ENCODE measurements at places on chromosomes 7 and 10.

DNA sequence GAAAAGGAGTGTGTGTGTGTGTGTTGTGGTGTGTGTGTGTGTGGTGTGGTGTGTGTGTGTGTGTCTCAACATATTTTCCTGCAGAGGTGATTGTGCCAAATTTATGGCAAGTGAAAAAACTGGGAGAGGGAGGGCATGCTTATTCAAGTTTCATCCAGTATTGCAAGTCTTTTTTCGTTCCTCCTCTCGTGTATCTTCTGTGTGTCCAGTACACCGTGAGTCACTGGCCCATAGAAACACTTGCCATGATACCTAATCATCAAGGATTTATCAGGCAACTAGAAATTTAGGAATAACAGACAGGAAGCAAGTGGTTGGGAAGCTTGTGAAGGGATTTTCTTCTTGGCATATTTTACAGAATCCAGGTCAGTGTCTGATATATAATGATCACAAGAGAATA, 820.5 kb downstream of the GATA3 start:
- DNase-seq = no peak
- H3K36me3 ChIP-seq = no peaks in the 10 kb centered on the region
- no peak overlapping the region for H3K4me3 ChIP-seq
- H3K27ac ChIP-seq = no peak overlapping the region
- H3K27me3 ChIP-seq = no peaks in the 10 kb centered on the region

DNA sequence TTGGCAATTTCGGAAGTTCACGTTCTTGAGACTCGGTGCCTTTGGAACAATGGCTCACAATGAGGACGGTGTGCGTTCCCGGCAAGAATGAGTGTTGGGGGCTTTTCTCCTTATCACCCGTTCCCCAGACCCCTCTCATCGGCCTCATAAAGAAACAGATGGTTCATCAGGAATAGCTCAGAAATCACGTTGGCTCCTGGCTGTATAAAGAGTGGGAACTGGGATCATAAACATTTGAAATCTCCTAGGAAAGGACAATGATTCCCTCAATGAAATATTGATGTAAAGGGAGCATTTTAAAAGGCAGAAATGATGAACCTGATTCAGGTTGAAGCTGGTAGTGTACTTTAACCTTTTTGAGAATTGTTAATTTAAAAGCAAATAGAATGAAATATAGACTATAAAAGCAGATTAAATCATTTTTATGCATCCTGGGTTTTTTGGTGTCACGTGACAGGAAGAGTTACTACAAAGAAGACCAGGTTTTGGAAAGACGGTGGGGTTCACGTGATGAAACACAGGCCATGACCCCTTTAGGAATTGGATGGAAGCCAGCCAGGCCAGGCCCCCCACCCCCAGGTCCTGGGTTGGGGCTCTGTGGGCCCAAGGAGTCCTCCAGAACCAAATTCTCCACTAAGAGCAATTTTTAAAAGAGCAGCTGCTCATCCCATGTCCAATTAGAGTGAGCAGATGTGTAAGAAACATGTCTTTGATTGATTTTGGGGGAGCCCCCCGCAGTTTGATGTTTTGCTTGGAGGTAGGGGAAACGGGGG, 63.0 kb downstream of the CUX1 start:
- H3K4me3 ChIP-seq = no peak overlapping the region
- no peaks in the 10 kb centered on the region for H3K36me3 ChIP-seq
- DNase-seq = no peak
- H3K27me3 ChIP-seq = no peaks in the 10 kb centered on the region

- peaks cover 6% of the 10 kb centered on the region for H3K27me3 ChIP-seq
- H3K4me1 ChIP-seq = peaks cover 4% of the 10 kb centered on the region
- H3K36me3 ChIP-seq = no peaks in the 10 kb centered on the region
- no peak overlapping the region for H3K27ac ChIP-seq
Measured at GRCh38 chr7:152924238-152924637, 164.7 kb downstream of the ACTR3B start.

- no peaks in the 10 kb centered on the region for H3K36me3 ChIP-seq
- no peaks in the 10 kb centered on the region for H3K27me3 ChIP-seq
- H3K27ac ChIP-seq = no peak overlapping the region
- H3K4me3 ChIP-seq = no peak overlapping the region
Measured at GRCh38 chr10:126170371-126170770, 217.9 kb downstream of the ADAM12 start.

- H3K27ac ChIP-seq = no peak overlapping the region
Measured at GRCh38 chr7:32539919-32540531, 44.7 kb downstream of the AVL9 start.

DNA sequence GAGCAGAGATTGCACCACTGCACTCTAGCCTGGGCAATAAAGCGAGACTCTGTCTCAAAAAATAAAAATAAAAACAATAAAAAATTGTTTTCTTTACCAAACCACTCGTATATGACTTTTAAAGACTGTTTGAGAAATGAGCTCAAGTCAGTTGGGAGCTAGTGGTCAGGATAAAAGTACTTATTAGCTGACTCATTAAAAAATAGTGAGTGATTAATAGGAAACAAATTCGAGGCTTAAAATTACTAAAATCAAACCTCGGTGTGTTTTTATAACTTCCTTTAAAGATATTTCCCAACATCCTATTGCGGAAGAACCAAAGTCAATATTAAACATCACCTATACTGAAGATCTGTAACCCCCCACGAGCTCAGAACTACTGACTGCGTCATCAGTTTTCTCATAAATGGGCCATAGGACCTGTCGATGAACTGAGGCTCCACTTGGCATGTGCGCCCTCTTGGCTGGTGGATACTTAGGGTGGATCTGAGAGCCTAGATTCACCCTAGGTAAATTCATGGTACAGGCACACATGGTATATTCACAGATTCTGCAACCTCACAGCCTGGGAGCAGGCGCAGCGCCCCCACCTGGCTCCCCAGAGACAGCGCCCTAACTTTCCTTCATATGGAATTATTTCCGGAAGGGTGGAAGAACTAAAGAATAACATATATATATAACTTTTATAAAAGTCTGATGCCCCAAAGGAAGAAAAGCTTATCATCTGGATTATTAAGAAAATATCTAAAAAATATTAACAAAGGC, 9.2 kb downstream of the MKI67 start:
- peaks cover 34% of the 10 kb centered on the region for H3K36me3 ChIP-seq
- H3K4me1 ChIP-seq = no peaks in the 10 kb centered on the region
- no peak overlapping the region for H3K27ac ChIP-seq
- DNase-seq = no peak
- H3K4me3 ChIP-seq = no peak overlapping the region

GRCh38 chr7:29435167-29435566, 128.5 kb upstream of the PRR15 start:
- no peak overlapping the region for H3K27ac ChIP-seq
- DNase-seq = no peak
- no peak overlapping the region for H3K4me3 ChIP-seq
- H3K27me3 ChIP-seq = no peaks in the 10 kb centered on the region

DNA sequence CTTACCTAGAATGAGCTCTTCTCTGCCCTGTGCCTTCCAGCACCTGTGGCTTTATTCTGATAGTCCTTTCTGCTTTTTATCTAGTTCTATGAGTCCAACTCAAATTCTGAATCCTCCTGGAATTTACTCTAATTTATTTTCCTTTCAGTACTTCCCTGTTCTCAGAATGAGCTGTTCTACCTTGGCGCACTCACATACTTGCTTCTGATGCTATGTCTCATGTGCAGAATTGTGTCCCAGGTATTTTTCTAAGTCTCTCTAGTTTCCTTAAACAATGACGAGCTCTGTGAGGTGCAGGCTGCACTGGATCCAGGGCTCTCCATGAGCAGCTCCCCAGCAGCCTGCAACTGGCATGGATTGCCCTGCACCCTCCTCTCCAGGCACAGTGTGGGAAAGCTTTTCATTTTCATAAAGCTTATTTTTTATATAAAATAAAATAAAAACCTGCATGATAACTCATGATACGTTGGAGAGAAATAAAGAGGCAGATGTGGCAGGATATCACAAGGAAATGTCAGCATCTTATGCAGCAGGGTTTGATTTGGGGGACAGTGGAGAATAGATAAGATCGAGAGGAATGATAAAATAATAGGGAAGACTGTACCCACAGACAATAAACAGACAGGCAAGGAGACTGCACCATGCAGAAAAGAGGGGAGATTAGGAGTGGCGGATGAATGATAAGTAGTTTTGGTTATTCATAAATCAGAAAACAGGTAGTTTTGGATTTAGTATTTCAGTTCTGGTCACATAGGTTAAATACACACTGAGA, 258.2 kb upstream of the POM121L12 start:
- no peaks in the 10 kb centered on the region for H3K4me1 ChIP-seq
- no peaks in the 10 kb centered on the region for H3K36me3 ChIP-seq
- H3K27me3 ChIP-seq = no peaks in the 10 kb centered on the region
- no peak for DNase-seq

DNA sequence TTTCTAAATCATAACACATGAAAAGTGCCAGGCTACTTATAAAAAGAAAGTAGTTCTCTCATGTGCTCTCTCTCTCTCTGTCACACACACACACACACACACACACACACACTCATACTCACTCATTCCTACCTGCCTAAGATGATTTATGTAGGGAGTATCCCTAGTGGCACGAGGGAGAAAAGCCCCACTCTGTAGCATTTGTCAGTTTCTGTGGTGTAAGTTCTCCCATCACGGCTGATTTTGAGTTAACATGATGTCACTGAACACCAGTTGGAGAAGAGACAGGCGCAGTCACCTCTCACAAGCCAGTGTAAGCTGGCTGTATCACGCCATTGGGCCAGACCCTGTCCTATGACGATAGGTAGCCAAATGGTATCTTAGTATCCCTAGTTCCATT, 395.4 kb downstream of the SFMBT2 start:
- H3K4me3 ChIP-seq = no peak overlapping the region
- no peak overlapping the region for H3K27ac ChIP-seq
- H3K27me3 ChIP-seq = no peaks in the 10 kb centered on the region
- H3K36me3 ChIP-seq = no peaks in the 10 kb centered on the region
- DNase-seq = no peak
- no peaks in the 10 kb centered on the region for H3K4me1 ChIP-seq

DNA sequence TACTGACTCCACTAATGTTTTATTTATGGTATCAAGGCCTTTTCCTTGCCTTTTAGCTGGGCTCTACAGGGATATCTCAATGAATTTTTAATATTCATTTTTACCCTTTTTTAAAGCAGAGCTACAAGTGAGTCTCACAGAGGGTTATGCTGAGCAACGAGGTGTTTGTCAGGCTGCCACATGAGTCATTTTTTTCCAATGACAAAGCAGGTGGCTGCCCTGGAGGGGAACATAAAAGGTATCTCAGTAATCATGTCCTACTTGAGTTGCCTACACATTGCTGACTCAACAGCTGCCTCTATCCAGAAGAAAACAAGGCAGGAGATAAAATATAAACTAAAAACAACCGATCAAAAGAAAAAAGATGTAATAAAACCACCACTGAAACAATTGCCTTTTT, 1004.9 kb upstream of the POT1 start:
- peaks cover 8% of the 10 kb centered on the region for H3K36me3 ChIP-seq
- no peak for DNase-seq
- no peaks in the 10 kb centered on the region for H3K27me3 ChIP-seq
- H3K27ac ChIP-seq = no peak overlapping the region
- H3K4me3 ChIP-seq = no peak overlapping the region

DNA sequence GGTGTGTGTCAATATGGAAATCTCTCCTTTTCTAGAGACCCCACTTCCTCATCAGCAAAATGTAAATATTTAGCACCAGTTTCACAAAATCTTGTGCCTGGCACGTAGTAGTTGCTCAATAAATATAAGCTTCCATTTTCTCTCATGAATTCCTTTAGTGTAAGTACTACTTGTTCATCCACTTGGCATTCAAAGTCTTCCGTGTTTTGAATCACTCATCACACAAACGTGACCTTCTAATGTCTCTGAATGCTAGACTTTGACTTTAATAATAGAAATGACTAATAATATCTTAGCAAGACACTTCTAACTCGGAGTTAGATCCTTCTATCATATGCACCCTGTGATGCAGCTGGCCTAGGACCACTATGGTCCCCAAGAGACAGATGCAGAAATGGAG, 168.7 kb upstream of the ZNF32 start:
- H3K4me1 ChIP-seq = no peaks in the 10 kb centered on the region
- no peak for DNase-seq
- H3K27ac ChIP-seq = no peak overlapping the region
- H3K36me3 ChIP-seq = no peaks in the 10 kb centered on the region
- H3K4me3 ChIP-seq = no peak overlapping the region

GRCh38 chr10:24894309-24894708, 58.1 kb downstream of the PRTFDC1 start:
- H3K27ac ChIP-seq = no peak overlapping the region
- H3K4me3 ChIP-seq = no peak overlapping the region
- H3K4me1 ChIP-seq = no peaks in the 10 kb centered on the region

GRCh38 chr7:1024876-1025742, 19.2 kb upstream of the GPR146 start:
- H3K4me3 ChIP-seq = no peak overlapping the region
- no peak for DNase-seq
- no peaks in the 10 kb centered on the region for H3K27me3 ChIP-seq
- H3K36me3 ChIP-seq = no peaks in the 10 kb centered on the region

Data from iPS DF 6.9 (cell line).